ENCODE measurements at places on chromosomes 7 and 10. TPM values are rescaled to one million over a fixed set of nuclear protein-coding genes. Genes with fewer than 3 reads are reported as not detected.

CXCL12 gene
- polyA plus RNA-seq: 268 TPM

GRCh38 chr7:78501064-78501463, 702.5 kb downstream of the PHTF2 start:
- no peak for DNase-seq

DNA sequence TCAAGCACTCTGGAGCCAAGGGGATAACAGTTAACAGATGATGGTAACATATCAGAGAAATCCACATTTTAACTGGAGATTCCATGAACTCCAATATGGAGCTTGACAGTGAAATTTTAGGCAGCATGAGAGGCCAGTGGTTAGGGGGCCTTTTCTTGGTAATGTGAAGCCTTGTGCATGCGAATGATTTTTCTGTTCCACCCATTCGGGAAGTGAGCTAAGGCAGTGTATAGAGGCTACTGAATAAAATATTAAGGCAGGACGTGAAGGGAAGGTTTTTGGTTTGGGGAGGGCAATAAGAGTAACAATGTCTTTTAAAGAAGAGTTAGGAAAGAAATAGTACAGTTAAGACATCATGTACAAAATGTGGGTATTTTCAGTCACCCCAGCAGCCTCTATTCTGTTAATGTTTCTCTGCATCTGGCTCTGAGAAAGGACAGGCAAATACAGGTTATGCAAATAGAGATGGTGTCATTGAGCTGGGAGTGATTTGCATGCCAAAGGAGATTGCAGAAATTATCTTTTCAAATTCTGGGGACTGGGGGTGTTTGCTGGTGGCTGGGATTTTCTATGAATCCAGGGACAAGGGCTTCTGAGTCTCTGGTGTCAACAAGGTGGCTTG, 6.8 kb upstream of the TAS2R60 start:
- DNase-seq: no peak

DNA sequence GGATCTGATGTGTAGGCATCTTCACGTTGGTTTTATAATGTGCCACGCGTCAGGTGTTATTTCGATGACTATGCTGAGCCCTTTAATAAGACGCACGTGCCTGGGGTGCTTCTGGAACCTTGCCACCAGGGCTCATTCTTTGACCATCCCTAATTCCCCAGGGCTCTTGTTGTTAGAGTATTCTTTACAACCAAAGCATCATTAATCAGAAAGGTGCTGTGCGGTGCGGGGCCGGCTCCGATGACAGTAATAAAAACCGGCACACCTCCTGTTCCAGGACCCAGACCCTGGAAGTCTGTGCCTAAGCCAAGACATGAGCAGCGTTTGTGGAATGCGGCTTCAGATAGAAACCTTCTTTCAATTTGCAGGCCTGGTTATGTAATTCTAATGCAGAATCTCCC, 58.4 kb downstream of the MGMT start:
- DNase-seq: no peak

NEUROD6 gene
- polyA plus RNA-seq: not detected

C7orf33 gene
- polyA plus RNA-seq: not detected

GRCh38 chr10:79013406-79013987, 55.3 kb upstream of the ZMIZ1 start:
- no peak for DNase-seq

SPDYE1 gene
- polyA plus RNA-seq: not detected

GRCh38 chr10:127310430-127310829, 114.0 kb upstream of the INSYN2A start:
- DNase-seq: peak; percentile 25

DNA sequence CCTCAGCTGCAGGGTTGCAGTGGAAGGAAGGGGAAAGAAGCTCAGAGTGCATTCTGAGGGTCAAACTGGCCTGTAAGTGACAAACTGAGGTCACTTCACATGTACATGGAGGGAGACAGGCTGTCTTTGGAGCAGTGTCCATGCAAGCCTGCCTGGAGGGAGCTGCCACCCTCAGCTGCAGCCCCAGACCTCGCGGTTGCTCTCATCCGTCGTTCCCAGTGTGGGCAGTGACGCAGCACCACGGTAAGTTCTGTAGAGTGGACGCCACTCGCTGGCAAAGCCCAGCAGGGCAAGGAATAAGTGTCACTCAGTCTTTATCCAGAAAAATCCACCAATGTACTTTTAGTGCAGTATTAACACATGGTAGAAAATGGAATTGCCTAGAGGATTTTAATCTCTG, 225.7 kb downstream of the MGMT start:
- no peak for DNase-seq

GRCh38 chr10:31820096-31820495, 108.5 kb downstream of the ARHGAP12 start:
- DNase-seq: no peak

DNA sequence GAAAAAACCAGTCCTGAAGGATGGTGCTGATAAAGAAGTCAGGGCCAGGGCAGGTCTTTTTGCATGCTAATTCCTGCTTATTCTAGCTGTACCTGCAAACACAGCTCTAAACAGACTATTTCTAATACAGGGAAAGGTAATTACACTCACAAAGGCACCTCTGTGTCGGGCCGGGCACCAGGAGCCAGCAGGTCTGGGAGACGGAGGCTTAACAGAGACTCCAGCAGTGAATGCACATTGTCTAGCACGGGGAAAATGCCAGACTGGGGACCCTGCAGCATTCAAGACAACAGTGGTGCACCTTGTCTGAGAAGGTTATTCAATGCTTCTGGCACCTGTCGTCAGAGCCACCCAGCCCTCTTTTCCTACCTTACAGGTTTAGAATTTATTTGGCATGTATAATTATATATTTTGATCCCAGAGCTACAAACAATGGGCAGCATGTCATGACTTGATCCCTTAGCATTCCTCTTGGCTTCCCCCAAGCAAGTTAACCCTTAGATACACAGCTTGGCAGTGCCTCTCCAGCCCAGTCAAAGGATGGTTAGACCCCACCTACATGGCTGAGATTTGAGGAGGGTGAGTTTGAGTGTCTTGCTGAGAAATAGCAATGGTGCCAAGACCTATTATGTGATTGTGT, 185.2 kb downstream of the SLC25A13 start:
- no peak for DNase-seq

DNA sequence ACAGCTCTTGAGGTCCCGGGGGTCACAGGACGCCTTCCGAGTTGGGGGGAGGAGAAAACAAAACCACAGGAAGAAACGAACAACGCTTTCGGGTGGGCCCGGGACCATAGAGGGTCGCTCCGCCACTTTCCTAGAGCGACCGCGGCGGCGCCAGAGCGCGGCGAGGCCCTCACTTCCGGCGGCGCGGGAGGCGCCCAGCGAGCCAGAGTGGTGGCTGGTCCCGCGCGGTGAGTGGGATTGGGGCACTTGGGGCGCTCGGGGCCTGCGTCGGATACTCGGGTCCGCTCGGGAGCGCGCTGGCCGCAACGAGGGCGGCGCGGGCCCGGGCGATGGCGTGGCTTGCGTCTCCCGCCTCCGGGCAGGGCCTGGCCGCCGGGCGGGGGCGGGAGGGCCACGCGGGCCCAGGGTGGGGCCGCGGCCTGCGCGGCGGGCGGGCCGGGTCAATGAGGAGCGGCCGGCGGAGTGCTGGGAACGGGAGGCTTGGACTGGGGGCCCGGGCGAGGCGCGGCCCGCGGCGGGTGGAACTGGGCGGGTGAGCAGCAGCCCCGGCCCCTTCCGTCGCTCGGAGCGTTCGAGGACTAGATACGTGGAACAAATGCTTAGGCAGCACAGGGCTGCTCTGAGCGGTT, at the start of gene ZNF22:
TSS of gene ZNF22 (plus strand) at position 172 of the 629 bp plus-strand sequence. CDS start 2,446 bp downstream, outside the sequence.
- DNase-seq: peak; percentile 71

- DNase-seq: no peak
These were observed 51.2 kb upstream of the SORCS1 start for GRCh38 chr10:107215681-107216080.

GRCh38 chr7:73970801-73971229, 57.2 kb upstream of the ELN start:
- no peak for DNase-seq

DNA sequence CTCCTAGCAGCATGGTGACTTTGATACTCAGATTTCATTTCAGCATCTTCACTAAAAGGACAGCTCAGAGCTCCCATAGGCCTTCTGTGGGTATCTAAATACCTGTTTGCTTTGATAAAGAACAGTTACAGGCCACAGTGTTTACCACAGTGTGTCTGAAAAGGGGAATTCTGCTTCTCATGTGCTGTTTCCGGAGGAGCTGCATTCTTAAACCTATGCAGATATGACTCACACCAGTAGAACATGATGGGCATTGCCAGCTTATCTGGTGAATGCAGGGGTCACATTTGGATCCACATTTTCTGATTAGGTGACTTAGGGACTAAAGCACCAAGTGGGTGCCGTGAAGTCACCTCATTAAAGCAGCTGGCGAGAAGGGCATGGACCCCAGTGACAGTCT, 52.6 kb downstream of the TRRAP start:
- DNase-seq: peak; percentile 4

DNA sequence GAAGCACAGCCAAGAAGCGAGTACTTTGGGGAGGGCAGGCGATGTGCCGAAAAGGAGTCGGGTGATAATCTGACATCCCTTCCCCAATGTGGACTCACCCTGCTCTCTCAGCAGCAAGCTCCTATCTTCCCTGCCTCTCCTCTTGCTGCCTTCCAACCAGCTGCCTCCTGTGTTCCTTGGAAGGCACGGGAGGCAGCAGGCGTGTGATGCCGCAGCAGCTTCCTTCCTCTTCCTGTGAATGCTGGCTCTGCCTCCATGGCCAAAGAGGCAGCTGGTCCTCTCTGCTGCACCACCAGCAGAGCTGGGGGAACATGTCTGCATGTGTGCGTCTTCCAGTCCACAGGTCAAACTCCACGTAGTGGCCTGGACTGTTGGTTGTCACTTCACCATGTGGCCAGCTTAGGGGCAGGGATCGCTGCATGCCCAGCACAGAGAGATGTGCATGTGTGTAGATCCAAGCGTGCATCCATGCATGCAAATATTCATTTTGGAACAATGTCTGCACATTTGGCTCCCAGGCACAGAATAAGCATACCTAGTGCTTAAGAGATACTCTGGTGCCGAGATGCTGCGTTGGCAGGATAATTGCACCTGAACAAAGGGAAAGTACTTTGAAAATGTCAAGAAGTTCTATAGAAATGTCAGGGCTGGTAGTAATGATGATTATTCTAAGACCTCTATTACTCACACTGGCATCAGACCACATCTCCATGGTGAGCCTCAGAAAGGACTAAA, 499.8 kb downstream of the PLXNA4 start:
- no peak for DNase-seq

GRCh38 chr7:11410656-11411644, 421.0 kb downstream of the THSD7A start:
- DNase-seq: no peak

SMO gene
- 4.5 TPM for polyA plus RNA-seq

CLDN3 gene
- not detected for polyA plus RNA-seq

- DNase-seq: no peak
These were observed 630.8 kb downstream of the SDK1 start for GRCh38 chr7:3931843-3932242.

CYP2C19 gene
- not detected for polyA plus RNA-seq

Measured in fibroblast of lung (primary cell).